ENCODE measurements at places on chromosomes 3 and 15.

- no peak for DNase-seq
These were observed 130.2 kb upstream of the TP63 start for GRCh38 chr3:189500798-189501495.

DNA sequence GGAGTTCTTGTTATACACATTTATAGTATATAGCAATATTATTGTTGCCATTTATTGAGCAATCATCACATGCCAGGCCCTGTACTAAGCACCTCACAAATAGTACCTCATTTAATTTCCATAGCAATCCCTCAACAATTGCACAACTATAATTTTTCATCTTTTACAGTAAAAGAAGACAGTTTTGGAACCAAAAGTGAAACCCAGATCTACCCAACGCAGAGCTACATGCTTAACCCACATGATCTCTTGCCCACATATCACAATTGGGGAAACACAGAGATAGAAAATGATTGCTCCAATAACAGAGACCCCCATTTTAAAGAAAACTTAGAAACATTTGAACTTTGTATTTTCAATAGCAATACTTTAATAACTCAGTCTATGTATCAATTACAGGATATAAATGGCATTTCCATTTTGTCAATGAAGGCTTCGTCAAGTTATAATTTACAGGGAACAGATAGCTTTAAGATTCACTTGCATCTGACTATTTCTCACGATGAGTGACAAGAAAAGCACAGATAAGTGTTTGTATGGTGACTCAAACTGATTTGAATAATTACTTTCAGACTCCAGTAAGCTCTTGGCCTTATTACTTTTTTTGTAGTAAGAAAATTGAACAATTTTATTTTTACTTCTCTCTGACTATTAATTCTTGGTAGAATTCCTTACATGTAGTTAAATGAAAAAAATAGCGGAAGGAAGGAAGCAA, 38.7 kb upstream of the CCDC50 start:
- no peak for DNase-seq

DNA sequence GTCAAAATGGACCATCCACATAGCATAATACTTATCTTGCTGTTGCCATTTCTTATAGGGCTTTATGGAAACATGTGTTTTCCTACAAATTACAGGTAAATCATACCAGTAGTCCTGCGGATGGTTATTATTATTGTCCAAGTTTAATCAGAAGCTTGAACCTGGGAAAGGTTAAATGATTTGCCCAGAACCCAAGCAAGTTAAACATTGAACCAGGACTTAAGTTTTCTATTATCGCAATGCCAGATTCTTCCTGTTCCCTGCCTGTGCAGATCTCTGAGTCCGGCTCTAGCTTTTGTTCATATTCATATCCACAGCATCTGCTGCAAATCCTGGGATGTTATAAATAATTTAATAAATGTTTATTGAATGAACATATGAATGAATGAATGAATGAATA, 12.5 kb downstream of the LPP start:
- no peak for DNase-seq

- no peak for DNase-seq
These were observed 14.1 kb downstream of the LIPC start for GRCh38 chr15:58445865-58446264.

DNA sequence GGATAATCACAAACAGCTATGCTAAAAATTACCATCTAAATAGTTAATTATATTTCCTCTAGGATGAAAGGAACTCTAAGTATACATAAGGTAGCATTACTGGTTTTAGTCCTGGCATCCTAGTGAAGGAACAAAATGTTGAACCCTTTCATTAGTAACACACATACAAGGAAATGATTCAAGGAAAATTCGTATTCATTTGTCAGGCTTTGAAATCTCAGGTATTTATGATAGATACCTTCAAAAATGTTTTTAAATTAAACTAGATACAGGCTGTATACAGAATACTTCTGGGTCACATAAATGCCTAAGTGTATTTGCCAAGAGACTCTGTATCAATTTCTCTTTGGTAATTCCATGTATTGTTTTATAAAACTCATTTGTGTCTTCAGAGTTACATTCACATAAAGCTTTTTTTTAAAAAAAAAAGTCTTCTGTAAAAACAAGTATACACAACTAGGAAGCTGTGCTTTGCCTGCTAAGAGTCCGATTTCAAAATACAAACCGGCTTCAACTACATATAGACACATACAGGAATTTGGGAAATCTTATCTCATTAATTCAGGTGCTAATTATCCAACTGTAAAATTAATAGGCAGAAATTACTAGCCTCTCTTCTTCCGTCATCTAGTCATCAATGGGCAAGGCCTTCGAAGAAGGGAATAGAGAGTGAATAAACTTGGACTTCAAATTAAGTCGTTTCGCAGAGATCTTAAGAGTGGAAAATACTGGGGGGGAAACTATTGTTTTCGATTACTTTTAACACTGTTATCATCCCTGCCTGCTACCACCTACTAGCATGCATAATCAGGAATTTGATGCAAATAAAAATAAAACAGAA, 1.3 kb downstream of the SECISBP2L start:
- no peak for DNase-seq

DNA sequence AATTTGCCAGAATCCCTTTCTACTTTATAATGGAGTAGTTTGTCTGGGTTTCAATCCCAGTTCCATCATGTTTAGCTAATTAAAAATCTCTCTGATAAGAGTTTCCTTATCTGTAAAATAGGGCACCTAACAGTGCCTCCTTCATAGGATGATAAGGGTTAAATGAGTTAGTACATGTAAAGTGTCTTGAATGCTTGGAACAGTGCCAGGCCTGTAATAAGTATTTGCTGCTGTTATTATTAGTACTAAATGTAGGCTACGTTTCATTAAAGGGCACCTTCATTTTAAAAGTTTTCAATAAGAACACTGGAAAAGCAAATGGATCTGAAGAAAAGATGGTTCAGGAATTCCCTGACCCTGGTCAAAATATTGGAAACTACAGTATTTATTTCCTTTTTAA, 11.8 kb upstream of the SLC2A2 start:
- DNase-seq, result no peak

- no peak for DNase-seq
These were observed 22.7 kb upstream of the DOCK3 start for GRCh38 chr3:50651920-50652529.
